MG63 (cell line): ENCODE measurements at places on chromosomes 13 and 19. TPM values are rescaled to one million over a fixed set of nuclear protein-coding genes. Genes with fewer than 3 reads are reported as not detected.

DNA sequence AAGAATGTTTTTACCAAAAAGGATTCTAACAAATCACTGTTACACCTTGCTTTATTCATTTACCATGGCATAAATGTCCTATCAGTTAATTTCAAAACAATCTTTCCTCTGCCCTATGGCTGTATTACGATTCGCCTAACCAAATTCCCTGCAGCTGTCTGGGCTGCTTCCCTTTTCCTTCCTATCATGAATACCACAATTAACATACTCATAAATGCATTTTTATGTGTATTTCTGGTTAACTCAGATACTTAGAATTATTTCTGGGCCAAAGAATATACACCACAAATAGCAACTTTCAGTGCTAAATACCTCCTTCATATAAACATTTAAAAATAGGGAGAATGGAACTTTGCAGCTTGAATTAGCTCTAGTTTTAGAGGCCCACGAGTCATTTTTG is 30.4 kb downstream of the ANKRD10 start:
- no peak for DNase-seq

DNA sequence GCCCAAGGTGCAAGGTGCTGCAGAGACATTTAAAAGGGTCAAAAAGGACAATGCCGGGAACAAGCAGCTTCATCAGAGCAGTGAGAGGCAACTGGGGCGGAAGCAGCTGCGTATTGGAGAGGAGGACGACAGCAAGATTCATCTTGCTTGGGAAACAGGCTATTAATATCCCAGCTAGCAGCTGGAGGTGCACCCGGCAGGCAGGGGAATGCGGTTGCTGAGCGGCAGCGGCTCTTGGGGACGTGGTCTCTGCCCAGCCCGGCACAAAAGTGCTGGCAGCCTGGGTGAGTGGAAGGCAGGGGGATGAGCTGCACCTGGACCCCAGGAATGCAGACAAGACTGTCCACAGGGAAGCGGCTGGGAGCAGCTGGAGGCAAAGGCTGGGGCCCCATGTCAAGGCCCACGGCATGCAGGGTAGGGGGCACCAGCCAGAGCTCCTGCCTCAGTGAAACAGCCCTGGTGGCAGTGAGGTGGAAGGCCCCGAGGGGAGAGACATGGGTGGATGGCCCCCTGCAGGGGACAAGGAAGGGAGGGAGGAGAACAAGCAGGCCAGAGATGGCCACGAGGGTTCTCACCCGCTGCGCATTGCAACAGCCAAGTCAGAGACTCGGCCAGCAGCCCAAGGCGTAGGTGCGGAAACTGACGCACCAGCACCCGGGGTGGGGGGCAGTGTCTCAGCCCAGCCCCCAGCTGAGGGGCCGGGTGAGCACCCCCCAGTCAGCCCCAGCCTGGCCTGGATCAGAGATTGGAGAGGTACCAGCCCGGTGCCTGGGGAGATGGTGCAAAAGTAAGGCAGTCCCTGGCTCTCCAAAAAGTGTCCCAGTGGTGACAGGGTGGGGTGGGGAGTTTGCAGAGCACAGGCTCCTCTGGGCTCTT is 34.4 kb downstream of the PEPD start:
- no peak for DNase-seq

GRCh38 chr13:59880468-59880867 is 283.3 kb downstream of the DIAPH3 start:
- DNase-seq: no peak

LGALS14 gene
- not detected in 2 replicates for total RNA-seq

STOML3 gene
- not detected in 2 replicates for total RNA-seq
